GM10248 (cell line): ENCODE measurements at places on chromosomes 2 and 18.

DNA sequence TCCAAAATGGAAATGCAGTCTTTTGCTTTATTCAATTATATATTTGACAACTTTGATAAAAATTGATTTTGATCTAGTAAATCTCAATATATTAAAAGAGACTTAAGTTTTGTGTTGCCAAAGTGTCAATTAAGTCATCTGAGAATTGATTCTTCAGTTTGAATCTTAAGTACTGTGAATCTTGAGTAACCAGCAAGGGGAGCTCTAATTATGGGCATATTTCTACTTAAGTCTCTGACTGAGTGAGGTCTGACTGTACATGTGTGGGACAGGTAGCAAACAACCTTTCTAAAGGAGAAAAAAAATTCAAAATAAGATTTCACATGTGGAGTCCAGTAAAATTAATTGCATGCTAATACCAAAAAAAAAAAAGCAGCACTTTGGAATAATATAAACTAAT lies 503.7 kb upstream of the SLC8A1 start:
- no peak for DNase-seq

GRCh38 chr2:205679410-205680009 lies 2.8 kb upstream of the NRP2 start:
- no peak for DNase-seq

- no peak for DNase-seq
These were observed 47.0 kb upstream of the SEMA4C start for GRCh38 chr2:96916646-96917543.

GRCh38 chr2:64120928-64121327 lies 23.3 kb downstream of the PELI1 start:
- DNase-seq, result no peak

DNA sequence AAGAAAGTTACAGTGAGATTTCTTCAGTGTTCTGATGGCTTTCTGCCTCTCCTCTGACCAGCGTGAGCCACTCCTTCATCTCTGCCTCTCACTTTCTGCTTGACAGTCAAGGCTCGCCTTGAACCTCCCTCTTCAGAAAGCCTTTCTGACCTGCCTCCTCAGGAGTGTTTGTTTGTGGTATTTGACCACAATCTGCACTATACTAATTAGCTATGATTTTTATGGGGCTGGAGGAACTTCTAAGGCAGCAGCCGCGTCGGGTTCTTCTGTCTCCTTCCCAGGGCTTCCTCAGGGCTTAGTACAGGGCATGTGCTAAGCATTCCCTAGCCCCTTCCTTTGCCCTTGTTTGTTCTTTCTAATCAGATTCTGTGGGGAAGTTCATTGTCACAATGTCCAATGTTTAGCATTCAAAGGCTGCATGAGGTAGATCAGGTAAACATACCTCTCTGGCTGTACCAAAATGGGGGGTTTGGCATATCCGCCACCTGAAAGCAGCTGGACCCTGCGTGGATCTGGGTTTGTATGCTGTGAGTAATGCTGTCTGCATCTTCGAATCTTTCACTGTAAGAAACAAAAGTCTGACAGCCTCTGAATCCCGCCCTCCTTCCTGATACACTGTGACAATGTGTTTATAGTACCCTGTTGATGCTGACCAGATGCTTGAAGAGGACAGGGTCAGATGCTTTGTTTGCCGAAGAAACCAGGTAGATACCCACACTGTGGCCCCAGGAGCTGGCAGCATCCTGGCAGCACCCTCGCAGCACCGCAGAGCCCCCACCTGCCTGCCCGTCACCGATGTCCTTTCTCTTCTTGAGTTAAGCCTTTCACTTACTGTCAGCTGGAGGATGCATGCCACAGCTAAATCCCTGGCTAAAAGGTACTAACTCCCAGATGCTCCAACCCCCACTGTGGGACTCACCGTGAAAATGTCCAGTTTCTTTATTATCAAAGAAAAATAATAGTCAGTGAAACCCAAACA lies 260.8 kb upstream of the HDAC4 start:
- DNase-seq, result no peak

- DNase-seq, result peak; percentile 50
These were observed 50.2 kb downstream of the CABYR start for GRCh38 chr18:24189007-24189528.

GRCh38 chr2:200242570-200242969 lies 63.9 kb upstream of the SPATS2L start:
- no peak for DNase-seq

GRCh38 chr2:178205853-178206521 lies 11.7 kb downstream of the OSBPL6 start:
- no peak for DNase-seq

GRCh38 chr2:235836491-235836911 lies 331.7 kb downstream of the GBX2 start:
- DNase-seq, result no peak

GRCh38 chr2:149715005-149715592 lies 127.5 kb upstream of the MMADHC start:
- no peak for DNase-seq

DNA sequence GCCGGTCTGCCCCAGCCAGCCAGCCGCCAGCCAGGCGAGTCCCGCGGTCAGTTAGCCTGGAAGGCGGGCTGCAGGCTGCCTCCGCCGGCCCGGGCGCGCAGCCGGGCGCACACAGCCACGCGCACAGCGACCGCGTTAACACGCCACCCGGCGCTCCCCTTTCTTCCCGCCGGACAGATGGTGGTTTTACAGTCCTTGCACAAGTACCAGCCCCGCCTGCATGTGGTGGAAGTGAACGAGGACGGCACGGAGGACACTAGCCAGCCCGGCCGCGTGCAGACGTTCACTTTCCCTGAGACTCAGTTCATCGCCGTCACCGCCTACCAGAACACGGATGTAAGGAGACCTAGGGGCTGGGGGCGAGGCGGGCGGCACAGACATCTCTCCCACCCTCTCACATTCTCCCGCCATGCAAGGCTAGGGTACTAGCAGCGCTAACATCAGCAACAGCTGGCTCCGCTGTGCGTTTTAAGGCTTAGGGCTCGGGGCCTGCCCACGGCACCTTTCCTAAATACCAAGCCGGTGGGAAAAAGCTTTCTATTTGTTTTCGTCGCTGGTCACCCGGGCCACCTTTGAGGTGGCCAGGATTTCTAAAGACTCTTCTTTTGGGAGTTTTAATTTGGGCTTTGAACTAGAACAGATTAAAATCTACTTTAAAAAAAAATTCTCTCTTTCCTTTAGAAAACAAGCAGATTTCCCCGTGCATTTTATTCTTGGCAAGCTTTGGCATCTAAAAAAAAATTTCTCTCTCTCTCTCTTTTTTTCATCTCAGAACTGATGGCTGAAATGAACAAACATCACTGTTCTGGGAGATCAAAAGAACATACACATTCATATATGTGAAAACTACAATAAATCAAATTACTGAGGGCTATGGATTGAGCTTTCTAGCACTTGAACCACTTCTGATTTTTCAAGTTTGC lies 2.9 kb downstream of the TBR1 start:
- DNase-seq, result peak; percentile 20

DNA sequence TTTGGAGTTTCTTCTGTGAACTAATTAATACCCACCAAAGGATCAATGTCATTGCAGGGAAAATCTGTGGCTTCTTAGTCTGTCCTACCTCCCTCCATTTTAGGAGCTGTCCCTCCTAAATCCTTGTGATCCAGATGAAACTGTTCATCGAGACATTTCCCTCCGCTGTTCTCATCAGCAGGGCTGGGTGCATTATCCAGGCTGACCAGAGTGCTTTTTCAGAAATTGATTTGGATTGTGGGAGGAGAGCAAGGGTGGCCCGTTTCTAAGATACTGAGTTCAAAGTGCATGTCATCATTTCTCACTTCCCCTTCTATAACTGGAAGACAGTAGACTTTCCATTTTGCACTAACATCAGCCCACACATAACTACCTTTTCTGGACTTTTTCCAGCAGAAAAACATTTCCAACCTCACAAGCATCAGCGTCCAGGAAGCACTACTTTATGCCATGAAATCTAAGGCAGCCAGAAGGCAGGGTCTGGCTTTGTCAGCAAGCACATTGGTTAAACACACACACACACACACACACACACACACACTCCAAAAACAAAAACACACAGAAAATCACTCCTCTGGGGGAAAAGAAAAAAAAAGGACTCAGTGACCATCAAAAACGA lies 94.1 kb downstream of the ANKRD44 start:
- DNase-seq, result peak; percentile 51
